Activated CD8-positive, alpha-beta T cell treated with anti-CD3 and anti-CD28 coated beads for 36 hours (primary cell): ENCODE measurements at places on chromosomes 4 and X. TPM values are rescaled to one million over a fixed set of nuclear protein-coding genes. Genes with fewer than 3 reads are reported as not detected.

DNA sequence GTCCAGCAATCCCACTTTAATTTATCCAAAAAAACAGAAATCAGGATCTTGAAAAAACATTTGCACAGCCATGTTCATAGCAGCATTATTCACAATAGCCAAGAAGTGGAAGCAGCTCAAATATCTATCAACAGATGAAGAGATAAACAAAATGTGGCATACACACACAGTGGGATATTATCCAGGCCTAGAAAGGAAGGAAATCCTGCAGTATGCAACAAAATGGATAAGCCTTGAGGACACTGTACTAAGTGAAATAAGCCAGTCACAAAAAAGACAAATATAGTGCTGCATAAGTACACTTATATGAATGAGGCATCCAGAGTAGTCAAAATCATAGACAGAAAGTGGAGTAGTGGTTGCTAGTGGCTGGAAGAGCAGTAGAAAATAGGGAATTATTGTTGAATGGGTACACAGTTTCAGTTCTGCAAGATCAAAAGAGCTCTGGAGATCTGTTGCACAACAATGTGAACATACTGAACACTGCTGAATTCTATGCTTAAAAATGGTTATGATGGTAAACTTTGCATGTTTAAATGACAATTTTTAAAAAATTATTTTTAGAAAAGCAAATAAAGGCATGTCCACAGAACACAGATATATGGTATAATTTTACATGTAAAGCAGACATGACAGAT, 25.6 kb downstream of the CHM start:
- peaks cover 8% of the 10 kb centered on the region for H3K4me1 ChIP-seq
- H3K27me3 ChIP-seq: no peaks in the 10 kb centered on the region
- H3K27ac ChIP-seq: no peak overlapping the region
- H3K36me3 ChIP-seq: peaks cover 11% of the 10 kb centered on the region
- no peak overlapping the region for H3K4me3 ChIP-seq

- peak; percentile 3 for DNase-seq
- no peak within 1 kb of the TSS for H3K27ac ChIP-seq
- peaks cover 12% of the 10 kb centered on the region for H3K4me1 ChIP-seq
- H3K27me3 ChIP-seq: peaks cover 62% of the 10 kb centered on the region
- no peaks in the 10 kb centered on the region for H3K36me3 ChIP-seq
- peak within 1 kb of the TSS; percentile 68 for H3K4me3 ChIP-seq
These were observed at the start of gene IGFBP7 for GRCh38 chr4:57109847-57110639. IGFBP7 (minus strand) TSS chr4:57110385; CDS start chr4:57110351, 34 bp downstream.

DNA sequence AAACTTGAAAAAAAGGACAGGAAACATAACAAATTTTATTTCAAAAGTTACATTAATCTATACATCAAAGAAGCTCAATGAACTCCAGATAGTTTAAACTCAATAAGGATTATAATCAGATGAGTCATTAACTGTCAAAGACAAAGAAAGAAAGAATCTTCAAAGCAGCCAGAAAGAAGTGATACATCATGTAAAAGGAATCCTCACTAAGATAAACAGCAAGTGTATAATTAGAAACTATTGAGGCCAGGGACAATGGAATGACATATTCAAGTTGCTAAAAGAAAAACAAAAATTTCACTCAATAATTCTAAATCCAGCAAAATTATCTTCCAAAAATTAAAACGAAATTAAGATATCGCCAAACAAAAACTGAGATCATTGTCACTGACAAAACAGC, 161.6 kb upstream of the NWD2 start:
- no peaks in the 10 kb centered on the region for H3K36me3 ChIP-seq
- no peak overlapping the region for H3K4me3 ChIP-seq
- no peaks in the 10 kb centered on the region for H3K27me3 ChIP-seq
- H3K4me1 ChIP-seq: no peaks in the 10 kb centered on the region
- DNase-seq: no peak

- no peaks in the 10 kb centered on the region for H3K36me3 ChIP-seq
- no peaks in the 10 kb centered on the region for H3K27me3 ChIP-seq
- no peak overlapping the region for H3K4me3 ChIP-seq
- DNase-seq: no peak
- H3K4me1 ChIP-seq: no peaks in the 10 kb centered on the region
These were observed 1420.2 kb downstream of the PCDH18 start for GRCh38 chr4:136112116-136112515.

The SPIN2B gene
- 5.2 TPM for total RNA-seq

The HSFX3 gene
- not detected for total RNA-seq
